ENCODE measurements at places on chromosomes 13 and 19. TPM values are rescaled to one million over a fixed set of nuclear protein-coding genes. Genes with fewer than 3 reads are reported as not detected.

Gene SACS
- 33.3 TPM for total RNA-seq

Gene PGLYRP2
- total RNA-seq, result not detected

Gene NCAN
- total RNA-seq, result not detected

Gene CEACAM1
- total RNA-seq, result 9.0 TPM

Gene GNG7
- 0.07 TPM for total RNA-seq

DNA sequence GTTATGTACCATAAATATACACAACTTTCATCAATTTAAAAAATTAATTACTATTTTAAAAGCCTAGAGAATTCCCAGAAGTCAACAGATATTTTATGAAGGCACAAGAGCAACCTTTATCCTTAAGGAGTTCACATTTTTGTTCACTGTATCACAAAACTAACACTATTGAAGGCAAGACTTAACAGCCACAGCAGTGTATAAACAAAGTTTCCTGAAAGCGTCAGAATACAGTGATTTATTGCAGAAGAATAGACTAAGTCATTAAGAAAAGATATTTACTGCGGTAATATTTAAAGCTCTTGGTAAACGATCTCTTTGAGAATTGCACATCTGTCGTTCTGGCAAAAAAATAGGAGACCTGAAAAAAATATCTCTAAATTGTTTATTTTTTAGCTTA is 419.3 kb upstream of the NBEA start:
- no peaks in the 10 kb centered on the region for H3K4me1 ChIP-seq
- no peak overlapping the region for H3K4me3 ChIP-seq
- no peak overlapping the region for H3K27ac ChIP-seq
- no peak for DNase-seq

- DNase-seq, result no peak
- H3K36me3 ChIP-seq, result peaks cover 43% of the 10 kb centered on the region
- no peak overlapping the region for H3K27ac ChIP-seq
- peaks cover 2% of the 10 kb centered on the region for H3K4me1 ChIP-seq
- H3K27me3 ChIP-seq, result no peaks in the 10 kb centered on the region
- H3K4me3 ChIP-seq, result no peak overlapping the region
Measured at GRCh38 chr13:98801626-98802418, 49.4 kb upstream of the SLC15A1 start.

DNA sequence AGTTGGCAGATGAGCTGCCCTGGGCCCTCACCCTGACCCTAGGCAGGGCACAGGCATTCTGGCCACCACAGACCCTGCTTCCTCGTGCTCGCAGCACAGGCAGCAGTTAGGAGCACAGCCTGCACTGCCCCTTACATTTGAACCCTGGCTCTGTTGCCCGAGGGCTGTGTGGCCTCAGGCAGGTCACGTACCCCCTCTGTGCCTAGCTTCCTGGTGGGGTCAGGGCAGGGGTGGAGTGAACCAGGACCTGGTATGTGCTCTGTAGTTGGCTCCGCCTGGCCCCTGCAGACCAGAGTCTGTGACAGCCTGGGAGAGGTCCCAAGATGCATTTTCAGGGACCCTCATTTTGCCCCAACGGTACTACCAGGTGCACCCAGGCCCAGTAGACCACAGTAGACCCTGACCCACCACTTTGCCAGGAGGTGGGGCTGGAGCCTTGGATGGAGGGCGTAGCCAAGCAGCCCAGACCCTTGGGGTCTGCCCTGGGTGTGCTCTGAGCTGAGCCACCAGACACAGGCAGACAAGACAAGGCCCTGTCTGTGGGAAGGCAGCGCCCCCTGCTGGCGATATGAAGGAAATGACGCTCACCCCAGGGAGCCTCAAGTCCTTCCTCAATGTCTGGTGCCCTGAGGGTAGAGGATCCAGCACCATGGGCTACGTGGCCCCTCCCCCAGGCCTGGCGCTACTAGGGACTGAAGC is 9.1 kb downstream of the LYL1 start:
- peaks cover 25% of the 10 kb centered on the region for H3K27me3 ChIP-seq
- H3K4me3 ChIP-seq, result no peak overlapping the region
- no peak overlapping the region for H3K27ac ChIP-seq
- H3K4me1 ChIP-seq, result peaks cover 23% of the 10 kb centered on the region
- peak; percentile 94 for DNase-seq
- no peaks in the 10 kb centered on the region for H3K36me3 ChIP-seq

DNA sequence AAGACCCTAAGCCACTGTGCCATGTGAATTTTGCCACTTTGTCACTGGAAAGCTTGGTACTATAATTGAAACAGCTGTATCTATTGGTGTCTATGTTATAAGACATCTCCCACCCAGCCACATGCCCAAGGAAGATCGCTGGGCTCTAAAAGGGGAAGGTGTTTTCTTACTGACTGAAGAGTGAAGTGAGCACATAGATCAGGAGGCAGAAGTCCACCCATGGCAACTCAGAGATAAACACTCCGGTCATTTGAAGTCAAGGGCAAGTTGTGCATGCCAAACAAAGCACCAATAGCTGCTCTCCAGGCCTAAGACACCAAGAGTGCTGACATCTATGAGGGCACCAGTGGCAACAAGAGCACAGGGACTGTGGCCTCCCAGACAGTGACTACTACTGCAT is 153.8 kb downstream of the KCTD12 start:
- H3K27me3 ChIP-seq, result no peaks in the 10 kb centered on the region
- H3K27ac ChIP-seq, result no peak overlapping the region
- H3K4me1 ChIP-seq, result no peaks in the 10 kb centered on the region

DNA sequence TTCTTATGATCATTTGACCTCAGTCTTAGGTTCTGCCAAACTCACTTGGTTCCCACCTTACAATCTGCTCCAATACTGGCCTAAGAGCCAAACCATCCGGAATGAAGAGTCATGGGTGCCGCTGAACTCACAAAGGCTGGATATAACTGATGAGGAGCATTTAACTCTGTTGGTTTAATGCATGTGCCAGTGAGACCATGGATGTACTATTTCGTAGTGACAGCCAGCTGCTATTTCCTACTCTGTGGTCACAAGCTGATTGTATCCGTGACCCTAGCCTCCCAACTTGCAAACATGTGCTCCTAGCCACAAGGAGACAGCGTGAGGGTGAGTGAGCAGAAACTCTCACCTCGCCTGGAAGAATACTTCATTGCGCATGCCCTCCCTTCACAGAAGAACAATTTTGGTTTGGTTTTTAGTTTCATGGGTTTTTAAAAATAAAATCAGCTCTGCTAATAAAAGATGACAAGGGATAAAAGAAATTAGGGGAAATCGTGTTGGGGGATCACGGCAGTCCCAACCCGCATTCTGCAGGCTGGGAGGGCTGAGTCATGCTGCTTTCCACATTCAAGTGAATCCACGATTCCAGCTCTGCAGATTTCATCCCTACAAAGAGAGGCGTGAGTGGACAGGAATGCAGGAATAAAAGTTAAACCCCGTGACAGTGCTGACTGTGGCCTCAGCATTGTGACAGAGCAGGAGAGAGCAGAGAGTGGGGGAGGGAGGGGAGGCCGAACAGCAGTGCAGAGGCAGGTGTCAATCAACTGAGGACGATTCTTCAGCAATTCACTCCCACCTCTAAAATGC is 66.8 kb upstream of the RAP2A start:
- H3K4me1 ChIP-seq, result peaks cover 12% of the 10 kb centered on the region
- H3K27ac ChIP-seq, result no peak overlapping the region
- DNase-seq, result peak; percentile 27

DNA sequence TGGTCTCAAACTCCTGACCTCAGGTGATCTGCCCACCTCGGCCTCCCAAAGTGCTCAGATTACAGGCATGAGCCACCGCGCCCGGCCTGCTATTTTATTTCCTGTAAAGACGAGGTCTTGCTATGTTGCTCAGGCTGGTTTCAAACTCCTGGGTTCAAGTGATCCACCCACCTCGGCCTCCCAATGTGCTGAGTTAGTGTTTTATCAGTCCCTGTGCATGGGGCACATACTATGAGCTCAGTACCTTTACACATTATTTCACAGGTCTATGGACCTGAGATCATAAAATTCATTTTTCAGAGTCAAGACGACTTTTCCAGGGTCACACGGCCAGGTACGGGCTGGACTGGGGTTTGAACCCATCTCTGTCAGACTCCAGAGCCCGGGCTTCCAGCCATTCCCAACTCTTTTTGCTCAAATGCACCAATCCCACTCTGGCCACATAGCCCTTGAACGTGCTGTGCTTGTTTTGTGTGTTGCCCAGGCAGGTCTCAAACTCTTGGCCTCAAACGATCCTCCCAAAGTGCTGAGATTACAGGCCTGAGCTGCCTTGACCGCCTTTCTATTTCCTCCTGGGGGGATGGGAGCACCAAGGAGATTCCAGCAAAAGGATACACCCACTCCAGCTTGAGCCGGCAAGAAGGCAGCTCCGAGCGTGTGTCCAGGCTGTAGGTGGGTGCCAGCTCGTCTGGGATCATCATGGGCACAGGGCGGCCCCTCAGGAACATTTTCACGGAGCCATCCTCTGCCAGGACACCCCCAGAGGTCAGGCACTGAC is 1.1 kb downstream of the EML2 start:
- peaks cover 22% of the 10 kb centered on the region for H3K4me1 ChIP-seq
- no peak for DNase-seq
- peaks cover 1% of the 10 kb centered on the region for H3K27me3 ChIP-seq
- no peak overlapping the region for H3K27ac ChIP-seq
- peaks cover 21% of the 10 kb centered on the region for H3K36me3 ChIP-seq

DNA sequence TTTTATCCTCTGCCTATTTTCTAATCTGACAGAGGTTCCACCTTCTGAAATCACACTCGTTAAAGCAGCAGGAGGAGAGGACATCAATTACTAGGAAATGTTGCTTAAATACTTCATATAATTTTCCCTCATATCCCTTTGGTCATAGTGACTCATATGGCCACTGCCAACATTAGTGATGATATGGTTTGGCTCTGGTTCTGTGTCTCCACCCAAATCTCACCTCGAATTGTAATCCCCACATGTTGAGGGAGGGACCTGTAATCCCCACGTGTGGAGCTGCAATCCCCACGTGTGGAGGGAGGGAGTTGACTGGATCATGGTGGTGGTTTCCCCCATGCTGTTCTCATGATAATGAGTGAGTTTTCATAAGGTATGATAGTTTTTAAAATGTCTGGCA is 618.4 kb upstream of the SLITRK5 start:
- H3K27me3 ChIP-seq, result no peaks in the 10 kb centered on the region
- H3K4me1 ChIP-seq, result no peaks in the 10 kb centered on the region
- H3K4me3 ChIP-seq, result no peak overlapping the region
- H3K36me3 ChIP-seq, result no peaks in the 10 kb centered on the region

DNA sequence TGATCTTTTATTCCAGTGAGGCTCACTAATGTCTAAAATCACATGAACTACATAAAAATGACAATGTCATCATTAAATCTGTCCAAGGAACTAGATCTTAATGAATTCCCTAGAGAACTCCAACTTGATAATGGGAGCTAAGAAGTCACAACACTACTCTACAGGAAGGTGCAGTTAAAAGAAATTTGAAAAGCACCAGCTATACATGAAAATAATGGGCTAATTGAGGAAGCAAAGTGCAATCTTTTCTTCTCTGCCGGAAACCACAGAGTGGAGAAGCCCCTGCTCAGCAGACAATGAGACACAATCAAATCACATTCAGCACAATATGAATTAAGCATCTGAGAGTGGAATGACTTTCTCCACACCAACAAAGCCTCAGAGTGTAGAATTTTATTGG is 261.7 kb downstream of the LHFPL6 start:
- peaks cover 2% of the 10 kb centered on the region for H3K27me3 ChIP-seq
- H3K4me3 ChIP-seq, result no peak overlapping the region
- no peak overlapping the region for H3K27ac ChIP-seq
- no peak for DNase-seq
- no peaks in the 10 kb centered on the region for H3K36me3 ChIP-seq
- no peaks in the 10 kb centered on the region for H3K4me1 ChIP-seq

- no peak for DNase-seq
- no peaks in the 10 kb centered on the region for H3K36me3 ChIP-seq
- no peak overlapping the region for H3K4me3 ChIP-seq
- no peaks in the 10 kb centered on the region for H3K27me3 ChIP-seq
- H3K4me1 ChIP-seq, result no peaks in the 10 kb centered on the region
Measured at GRCh38 chr19:31596751-31597150, 247.5 kb upstream of the TSHZ3 start.

- H3K4me3 ChIP-seq, result no peak overlapping the region
- H3K27me3 ChIP-seq, result peaks cover 10% of the 10 kb centered on the region
- H3K27ac ChIP-seq, result no peak overlapping the region
- no peaks in the 10 kb centered on the region for H3K36me3 ChIP-seq
- no peak for DNase-seq
Measured at GRCh38 chr13:46536341-46536740, 16.6 kb upstream of the LRCH1 start.

DNA sequence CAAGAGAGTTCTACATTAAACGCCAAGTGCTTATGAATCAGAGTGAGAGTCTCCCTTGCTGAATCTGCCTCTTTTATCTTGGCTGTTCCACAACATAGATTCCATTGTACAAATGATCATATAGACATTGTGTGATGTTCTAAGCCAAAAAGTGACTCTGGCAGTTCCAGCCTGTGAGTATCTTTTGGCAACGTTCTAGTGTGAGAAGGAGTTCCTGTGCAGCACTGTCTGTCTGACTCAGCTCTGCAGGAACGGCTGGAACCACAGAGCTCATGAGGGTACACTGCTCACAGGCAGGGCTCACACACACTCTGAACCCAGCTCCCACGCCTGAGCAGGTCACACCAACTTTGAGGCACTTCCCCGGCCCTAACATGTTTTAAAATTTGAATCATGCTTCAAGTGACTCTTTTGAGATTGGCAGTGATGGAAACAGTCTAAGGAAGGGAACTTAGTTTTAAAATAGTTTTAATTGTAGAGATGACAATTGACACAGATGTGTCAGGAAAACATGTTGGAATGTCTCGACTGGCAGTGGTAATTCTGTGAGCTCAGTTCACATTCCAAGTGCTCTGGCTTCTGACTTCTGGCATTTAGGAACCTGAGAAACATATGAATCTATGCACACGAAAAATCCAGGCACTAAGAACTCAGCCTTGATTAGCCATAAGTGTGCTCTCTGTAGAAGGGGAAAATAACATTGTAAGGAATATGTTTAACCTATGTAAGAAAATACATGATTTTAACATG is 272.0 kb downstream of the UQCRFS1 start:
- H3K4me3 ChIP-seq, result no peak overlapping the region
- no peak for DNase-seq
- no peaks in the 10 kb centered on the region for H3K4me1 ChIP-seq
- no peaks in the 10 kb centered on the region for H3K36me3 ChIP-seq
- no peak overlapping the region for H3K27ac ChIP-seq

Measured in activated CD4-positive, alpha-beta T cell treated with anti-CD3 and anti-CD28 coated beads, Interleukin-2, amount 10 ng/mL, durations not matched to agents 24 days and 14 days (primary cell).